NCI-H2081 treated with DMSO at 0.1 percent for 48 hours (cell line): ENCODE measurements at places on chromosomes 6 and 20.

GRCh38 chr6:5280920-5281319, 19.6 kb downstream of the FARS2 start:
- no peak for DNase-seq

- no peak for DNase-seq
Measured at GRCh38 chr6:55379895-55380294, 52.6 kb downstream of the GFRAL start.

GRCh38 chr20:9093218-9093957, 24.5 kb downstream of the PLCB4 start:
- no peak for DNase-seq

DNA sequence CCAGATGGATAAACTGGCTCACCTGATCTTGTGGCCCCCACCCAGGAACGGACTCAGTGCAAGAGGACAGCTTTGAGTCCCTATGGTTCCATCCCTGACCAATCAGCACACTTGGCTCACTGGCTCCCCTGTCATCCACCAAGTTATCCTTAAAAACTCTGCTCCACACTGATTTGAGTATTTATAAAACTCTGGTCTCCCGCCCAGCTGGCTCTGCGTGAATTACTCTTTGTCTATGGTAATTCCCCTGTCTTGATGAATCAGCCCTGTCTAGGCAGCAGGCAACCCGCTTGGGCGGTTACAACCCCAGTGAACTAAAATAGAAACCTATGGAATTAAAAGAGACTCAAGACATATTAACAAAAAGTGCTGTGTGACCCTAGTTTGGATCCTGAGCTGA, 38.1 kb upstream of the CD83 start:
- DNase-seq, result no peak

DNA sequence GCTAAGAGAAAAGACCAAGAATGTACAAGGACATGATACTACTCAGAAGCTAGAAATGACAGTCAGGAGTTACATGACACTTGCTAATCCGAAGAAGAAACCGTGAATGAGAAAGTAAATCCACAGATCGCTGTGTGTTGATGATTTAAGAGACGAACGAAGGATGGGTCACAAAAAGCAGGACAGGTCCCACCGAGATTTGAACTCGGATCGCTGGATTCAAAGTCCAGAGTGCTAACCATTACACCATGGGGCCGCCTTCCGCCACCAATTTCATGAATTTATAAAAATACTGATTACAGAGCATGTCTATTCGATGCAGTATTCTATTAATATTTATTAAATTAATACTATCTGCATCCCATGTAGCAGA, 54.0 kb upstream of the BTN3A2 start:
- DNase-seq, result peak; percentile 4

- DNase-seq, result no peak
Measured at GRCh38 chr6:113662688-113663333, 194.3 kb upstream of the MARCKS start.

DNA sequence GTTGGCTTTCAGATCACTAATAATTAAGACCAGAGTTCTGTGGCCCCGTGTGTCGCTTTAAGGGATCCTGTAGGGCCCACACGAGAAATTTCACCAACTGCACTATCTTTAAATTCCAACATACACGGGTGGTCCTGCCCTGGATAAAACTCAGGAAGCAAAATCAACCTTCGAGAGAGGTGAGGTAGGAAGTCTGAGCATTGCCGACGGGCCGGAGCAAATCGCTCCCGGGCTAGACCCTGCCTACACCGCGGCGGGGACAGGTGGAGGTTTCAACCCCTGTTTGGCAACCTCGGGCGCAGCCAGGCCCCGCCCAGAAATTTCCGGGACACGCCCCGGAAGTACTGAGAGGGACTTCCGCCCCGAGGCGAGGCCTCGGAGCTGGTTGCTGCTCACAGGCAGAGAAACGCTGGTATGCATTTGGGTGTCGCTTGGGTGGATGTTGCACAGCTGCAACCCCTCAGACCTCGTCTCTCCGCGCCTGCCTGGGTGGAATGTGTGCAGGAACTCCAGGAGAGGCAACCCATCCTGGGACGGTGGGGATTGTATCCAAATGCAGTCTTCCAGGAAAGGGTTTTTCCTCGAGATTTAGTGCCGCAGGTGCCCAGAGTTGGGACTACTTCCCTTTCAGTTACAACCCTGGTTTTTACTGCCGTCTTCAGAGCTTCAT, 19.9 kb downstream of the ZKSCAN8 start:
- peak; percentile 9 for DNase-seq

GRCh38 chr6:85660181-85660611, 17.5 kb upstream of the SYNCRIP start:
- DNase-seq, result no peak

GRCh38 chr6:140138311-140139010, 764.0 kb upstream of the CITED2 start:
- no peak for DNase-seq

DNA sequence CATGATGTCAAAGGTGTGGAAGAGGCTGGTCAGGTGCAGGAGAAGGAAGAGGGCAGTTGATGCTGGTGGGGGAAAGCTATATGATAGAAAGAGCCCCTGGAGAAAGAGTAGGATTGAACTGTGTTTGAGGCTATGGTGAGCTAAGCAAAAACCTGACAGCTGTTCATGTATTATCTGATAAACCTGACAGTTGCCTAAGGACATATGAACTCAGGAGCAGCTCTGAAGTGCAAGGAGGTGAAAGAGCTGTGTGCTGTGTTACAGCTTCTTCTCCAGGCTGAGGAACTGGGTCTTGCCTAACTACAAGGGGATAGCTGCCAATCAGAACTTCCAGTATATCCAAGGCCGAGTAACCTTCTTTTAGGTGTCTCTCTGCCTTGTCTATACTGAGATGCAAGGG, 81.8 kb downstream of the LCA5 start:
- DNase-seq, result no peak

DNA sequence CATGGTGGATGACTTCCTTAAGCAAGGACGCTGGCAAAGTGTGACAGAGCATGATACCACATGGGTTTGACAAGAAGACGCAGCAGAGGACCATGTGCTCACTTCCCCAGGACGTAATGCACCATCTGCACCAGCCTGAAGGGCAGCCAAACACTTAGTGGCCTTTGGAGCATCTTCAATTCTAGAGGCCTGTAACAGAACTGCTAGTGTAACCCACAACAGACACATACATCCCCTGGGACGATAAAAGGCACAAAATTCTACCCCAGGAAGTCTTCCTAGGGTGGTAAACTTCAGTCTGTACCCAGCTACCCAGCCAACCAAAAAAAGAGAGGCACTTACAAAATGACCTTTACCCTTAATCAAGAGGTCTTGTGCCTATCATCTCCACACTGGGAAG, 9.2 kb upstream of the CPNE1 start:
- no peak for DNase-seq

DNA sequence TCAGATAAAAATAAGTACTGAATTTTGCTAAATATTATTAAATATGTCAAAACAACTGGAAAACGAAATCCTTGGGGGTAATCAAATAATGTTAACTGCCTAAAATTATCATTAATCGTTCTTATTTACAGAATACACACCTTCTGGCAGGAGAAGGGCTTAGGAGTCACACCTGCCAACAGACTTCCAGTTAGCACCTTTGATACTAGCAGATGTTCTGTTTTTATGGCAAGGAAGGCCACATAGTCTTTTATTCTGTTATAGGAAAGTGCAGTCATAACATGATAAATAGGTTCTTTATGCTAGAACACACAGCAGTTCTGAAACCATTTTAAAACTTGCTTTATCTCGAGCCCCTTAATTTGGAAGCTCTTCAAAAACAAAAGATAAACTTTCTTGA, 464.1 kb downstream of the UTRN start:
- DNase-seq, result peak; percentile 79

GRCh38 chr6:25277857-25278256, 1.3 kb upstream of the CARMIL1 start:
- DNase-seq, result no peak
